ENCODE measurements at places on chromosomes 7 and 10.

GRCh38 chr10:122277526-122278136, 6.5 kb downstream of the BTBD16 start:
- no peak for DNase-seq

- DNase-seq = no peak
These were observed 17.6 kb upstream of the EXOC6 start for GRCh38 chr10:92830478-92831389.

GRCh38 chr10:112570585-112570984, 123.6 kb downstream of the VTI1A start:
- DNase-seq = no peak

GRCh38 chr7:155858521-155859061, 46.3 kb upstream of the SHH start:
- DNase-seq = no peak

GRCh38 chr10:103618575-103619423, 125.3 kb downstream of the NEURL1 start:
- peak; percentile 62 for DNase-seq

DNA sequence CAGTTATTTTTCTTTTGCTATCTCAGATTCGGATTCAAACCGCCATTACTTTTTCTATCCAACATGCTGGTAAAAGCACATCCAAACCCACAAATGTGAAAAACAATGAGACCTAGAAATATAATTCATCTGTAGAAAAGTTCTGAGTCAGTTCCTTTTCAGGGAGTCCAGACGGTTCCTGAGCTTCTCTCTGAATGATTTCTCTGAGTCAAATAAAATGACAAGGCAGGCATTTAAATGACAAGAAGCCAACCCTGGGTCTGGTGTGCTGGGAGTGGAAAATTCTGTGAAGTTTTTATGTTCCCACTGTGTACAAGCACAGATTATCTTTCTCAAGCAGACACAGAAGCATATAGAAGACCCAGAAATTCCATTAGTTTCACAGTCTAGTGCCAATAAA, 96.3 kb upstream of the ANKRD1 start:
- DNase-seq = no peak

DNA sequence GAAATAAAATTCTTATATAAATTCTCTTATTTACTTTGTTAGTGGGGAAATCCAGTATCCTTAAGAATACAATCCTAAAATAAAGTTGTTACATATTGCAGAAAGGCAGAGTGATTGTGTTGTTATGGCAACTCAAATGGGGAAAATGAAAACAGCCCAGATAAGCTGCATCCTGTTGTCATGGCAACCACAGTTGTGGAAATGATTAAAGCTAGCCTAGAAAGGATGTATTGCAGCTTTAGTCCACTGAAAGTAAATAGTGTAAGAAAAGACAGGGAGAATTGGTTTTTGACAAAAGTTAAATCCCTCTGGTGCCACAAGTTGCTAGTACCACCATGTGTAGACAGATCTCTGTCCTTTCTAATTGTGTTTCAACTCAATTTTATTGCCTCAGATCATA, 43.2 kb downstream of the BTRC start:
- DNase-seq = no peak

- DNase-seq = no peak
These were observed 115.7 kb downstream of the KIAA1217 start for GRCh38 chr10:24324651-24325050.

- no peak for DNase-seq
These were observed 52.5 kb downstream of the CDHR3 start for GRCh38 chr7:106015381-106016218.

DNA sequence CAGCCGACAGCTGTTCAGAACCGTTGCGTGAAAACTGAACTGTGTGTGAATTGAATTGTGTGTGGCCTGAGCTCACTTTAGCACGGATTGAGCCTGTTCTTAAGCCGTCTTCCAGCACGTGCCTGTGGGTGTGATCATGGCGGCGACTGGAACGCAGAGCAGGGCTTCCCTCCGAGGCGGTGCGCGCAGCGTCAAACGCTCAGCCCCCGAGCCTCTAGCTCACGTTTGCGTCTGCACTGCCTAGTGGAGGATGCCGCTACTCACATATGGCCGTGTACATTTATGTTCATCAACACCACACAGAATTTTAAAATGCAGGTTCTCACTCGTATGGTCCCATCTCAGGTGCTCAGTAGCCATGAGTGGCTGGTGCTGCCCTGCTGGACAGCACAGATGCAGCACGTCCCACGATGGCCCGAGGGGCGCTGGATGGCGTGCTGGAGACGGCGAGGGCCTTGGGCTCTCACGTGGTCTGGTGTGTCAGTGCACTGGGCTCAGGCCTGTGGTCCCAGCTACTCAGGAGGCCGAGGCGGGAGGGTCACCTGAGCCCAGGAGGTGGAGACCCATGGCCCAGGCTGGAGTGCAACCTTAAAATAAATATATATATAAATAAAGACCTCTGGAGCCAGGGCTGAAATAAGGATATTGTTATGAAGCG, 22.0 kb downstream of the SUN1 start:
- no peak for DNase-seq

GRCh38 chr7:128425850-128426249, 16.1 kb upstream of the IMPDH1 start:
- DNase-seq = peak; percentile 69

- no peak for DNase-seq
These were observed 196.7 kb downstream of the HGF start for GRCh38 chr7:81573128-81573527.

DNA sequence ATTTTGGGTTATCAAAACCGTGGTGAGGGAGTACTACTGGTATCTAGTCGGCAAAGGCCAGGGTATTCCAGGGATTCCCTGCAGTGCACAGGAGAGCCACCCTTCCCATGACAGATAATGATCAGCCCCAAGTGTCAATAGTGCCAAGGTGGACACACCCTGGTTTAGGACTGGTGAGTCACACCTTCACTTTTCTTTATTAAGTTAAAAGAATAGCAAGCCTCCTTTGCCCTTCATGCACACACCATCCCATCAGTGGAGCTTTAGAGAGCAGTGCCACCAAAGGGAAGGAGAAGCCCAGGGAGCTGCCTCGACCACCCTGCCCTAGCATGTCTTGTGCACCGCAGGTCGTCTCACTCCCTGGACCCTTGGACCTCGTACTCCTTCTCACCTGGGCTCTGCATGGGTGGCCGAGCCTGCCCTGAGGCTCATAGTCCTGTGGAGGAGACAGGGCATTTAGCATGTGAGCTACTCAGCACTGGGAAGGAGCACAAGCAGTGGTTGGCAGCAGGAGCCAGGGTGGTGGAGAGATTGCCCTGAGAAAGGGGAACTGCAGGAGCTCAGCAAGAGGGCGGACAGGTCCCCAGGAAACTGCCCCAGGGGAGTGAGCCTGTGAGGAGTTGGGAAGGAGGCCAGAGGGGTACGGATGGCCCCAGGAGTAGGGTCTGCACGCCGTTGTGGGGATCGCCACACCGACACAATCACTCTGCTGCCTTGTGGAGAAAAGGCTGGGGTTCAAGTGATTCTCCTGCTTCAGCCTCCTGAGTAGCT, 17.4 kb downstream of the UBE2D4 start:
- no peak for DNase-seq

DNA sequence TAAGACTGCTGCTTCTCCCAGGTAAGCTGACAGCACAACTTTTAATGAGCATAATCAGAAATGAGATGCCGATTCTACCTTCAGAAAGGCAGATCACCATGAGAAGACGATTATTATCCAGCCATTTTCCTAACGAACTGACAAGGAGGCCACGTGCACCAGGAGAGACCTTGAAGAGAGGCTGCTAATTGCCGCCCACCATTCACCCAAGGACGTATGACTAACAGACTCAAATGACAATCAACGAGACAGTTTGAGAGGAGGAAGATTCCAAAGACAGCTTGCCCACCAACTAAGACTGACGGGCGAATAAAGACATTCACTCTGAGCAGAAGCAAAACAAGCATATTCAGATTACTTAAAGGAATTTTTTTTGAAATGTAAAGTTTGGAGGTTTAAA, 301.9 kb upstream of the TAC1 start:
- DNase-seq = peak; percentile 86

DNA sequence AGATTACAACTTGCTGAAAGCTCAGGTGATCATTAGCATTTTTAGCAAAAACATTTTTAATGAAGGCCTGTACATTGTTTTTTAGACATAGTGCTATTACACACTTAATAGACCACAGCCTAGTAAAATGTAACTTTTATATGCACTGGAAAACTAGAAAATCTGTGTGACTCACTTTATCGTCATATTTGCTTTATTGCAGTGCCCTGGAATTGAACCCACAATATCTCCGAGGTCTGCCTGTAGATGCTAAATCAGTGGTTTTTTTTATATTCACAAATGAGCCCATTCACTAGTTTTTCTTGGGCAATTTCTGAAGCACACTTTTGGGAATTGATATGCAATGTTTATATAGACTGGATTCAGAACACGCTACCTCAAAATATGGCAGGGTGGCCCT, 105.1 kb downstream of the PTPRN2 start:
- no peak for DNase-seq

DNA sequence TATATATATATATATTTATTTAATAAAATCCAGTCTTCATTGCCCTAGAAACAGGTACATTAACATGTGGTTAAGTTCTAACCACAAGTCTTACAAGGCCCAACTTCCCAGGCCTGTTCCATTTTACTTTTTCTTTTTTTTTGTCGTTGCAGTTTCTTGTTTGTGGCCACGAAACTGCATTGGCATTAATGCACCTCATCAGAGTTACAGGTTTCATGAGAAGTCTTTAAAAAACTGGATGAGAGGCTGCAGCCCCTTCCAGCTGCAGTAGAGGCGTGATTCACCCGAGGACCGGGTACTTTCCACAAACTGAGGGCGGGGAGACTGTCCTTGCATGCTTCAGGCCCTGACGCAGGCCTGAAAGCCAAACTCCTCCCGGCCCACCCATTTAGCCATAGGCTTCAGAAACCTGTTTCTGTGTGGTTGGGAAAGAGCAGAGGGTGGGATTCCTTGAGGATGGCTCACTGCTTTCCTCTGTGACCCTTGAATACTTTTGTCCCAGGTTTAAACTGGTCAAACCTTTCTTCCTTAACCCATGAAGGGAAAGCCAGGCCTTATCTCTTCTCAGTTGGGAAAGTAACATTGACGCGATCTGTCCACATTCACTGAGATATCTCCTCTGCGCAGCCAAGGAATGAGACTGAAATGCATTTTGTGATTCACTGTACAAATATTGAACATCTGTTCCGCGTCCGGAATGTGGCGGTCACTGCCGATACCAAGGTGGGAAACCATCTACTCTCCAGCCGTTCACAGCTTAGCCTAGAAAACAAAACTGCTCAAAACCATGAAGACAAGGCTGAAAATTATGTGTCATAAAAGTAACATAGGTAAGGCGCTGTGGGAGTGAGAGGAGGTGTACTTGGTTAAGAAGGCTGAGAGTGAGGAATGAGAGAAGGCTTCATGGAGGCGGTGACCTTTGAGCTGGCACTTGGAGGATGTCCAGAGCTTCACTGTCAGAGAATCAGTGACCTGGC, 311.7 kb downstream of the GATA3 start:
- no peak for DNase-seq

GRCh38 chr7:3007696-3008095, 36.0 kb downstream of the CARD11 start:
- DNase-seq = no peak

- peak; percentile 77 for DNase-seq
These were observed 157.6 kb downstream of the HERPUD2 start for GRCh38 chr7:35537067-35538023.

GRCh38 chr10:30166929-30167328, 107.5 kb upstream of the JCAD start:
- DNase-seq = no peak

- no peak for DNase-seq
These were observed 157.8 kb upstream of the PCDH15 start for GRCh38 chr10:54958844-54959243.

GRCh38 chr10:124378881-124379471, 39.7 kb downstream of the OAT start:
- DNase-seq = peak; percentile 74

DNA sequence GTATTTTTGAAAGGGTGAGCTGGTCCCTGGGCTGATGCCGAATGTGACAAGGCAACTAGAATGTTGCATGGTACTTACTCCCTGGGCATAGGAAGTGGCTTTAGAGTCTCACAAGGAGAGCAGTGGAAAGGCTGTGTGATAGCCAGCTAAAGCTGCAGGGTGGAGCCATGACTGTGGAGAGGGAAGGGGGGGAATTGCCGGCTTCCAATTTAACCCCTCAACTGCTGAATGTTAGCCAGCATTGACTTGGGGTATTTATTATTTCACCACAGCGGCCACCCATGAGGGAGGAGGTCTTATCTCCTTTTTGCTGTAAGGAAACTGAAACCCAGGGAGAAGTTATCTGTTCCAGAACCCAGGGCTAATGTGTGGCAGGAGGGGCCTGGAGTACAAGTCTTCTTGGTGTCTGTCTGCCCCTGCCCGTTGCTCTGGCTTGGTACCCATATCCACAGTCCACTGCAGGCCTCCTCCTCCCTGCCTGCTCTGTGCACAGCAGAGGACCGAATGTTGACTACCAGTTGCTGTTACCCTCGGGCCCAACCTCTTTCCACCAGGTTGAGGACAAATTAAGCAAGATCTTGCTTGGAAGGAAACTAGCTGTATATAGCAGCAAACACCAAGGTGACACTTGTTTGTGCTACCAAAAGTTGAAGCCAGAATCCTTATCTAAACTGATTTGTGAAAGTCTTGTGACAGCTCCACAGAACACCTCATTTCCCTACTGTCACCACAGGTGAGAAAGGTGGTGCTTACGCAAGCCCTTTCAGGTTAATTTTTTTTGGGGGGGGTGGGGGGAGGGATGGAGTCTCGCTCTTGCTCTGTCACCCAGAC, 37.6 kb downstream of the WBP1L start:
- no peak for DNase-seq

DNA sequence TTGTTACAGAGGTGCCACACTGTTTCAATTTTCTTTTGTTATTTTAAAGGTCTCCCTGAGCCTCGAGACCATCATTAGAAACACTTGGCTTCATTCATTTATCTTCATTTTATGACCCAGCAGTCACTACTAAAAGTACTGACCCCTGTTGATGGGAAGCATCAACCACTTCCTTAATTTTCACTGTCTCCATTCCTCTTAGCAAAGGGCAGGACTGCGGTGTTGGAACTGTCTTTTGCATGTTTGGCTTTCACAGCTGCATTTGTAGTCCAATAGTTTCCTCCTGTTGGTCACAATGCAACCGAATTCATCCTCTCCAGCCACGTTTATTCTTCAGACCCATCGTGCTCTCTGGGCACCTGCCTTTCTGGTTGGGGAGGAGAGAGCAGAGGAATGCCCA, 46.7 kb upstream of the PDZD8 start:
- DNase-seq = no peak

- DNase-seq = no peak
These were observed 499.6 kb upstream of the LRRN3 start for GRCh38 chr7:110591341-110591740.

GRCh38 chr10:104250371-104250770, 4.3 kb upstream of the GSTO1 start:
- no peak for DNase-seq
